ENCODE measurements at places on chromosomes 7 and 10.

DNA sequence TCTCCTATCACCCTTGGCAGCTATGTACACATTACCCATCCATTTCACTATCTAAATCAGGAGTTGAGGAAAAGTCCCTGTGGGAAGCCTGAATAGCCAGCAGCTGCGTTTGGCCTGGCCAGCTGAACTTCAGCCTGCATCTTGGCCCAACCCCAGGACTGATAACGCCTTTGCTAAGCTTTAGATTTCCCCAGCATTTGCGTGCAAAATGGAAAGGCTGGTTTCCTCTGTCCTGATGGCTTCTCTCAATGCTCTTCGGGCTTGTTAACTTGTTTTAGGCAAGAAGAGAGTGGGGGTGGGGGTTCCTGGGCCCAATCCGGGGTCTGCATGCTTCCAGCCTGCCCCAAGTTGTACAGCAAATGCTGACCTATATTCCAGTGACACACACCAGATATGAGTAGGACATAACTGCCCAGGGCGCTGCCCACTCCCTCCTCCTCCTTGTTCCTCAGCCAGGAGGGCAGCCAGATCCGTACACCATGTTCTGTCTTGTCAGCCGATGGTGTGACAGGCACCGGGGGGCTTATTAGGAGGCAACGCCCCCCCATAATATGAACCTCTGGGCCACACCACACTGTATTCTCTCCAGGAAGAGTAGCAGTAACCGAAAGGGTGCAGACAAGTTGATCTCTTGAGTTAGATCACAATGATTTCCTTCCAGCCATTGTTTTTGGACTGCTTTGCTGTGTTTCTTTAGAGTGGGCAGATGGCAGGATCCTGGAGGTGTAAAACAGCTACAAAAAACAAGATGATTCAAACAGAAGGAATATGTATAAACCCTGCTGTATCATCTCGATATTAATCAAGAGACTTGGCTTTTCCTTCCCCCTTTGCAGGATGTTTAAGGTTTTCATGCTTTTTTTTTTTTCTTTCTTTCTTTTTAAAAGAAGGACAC lies 339.0 kb downstream of the RNLS start:
- DNase-seq, result peak; percentile 43

DNA sequence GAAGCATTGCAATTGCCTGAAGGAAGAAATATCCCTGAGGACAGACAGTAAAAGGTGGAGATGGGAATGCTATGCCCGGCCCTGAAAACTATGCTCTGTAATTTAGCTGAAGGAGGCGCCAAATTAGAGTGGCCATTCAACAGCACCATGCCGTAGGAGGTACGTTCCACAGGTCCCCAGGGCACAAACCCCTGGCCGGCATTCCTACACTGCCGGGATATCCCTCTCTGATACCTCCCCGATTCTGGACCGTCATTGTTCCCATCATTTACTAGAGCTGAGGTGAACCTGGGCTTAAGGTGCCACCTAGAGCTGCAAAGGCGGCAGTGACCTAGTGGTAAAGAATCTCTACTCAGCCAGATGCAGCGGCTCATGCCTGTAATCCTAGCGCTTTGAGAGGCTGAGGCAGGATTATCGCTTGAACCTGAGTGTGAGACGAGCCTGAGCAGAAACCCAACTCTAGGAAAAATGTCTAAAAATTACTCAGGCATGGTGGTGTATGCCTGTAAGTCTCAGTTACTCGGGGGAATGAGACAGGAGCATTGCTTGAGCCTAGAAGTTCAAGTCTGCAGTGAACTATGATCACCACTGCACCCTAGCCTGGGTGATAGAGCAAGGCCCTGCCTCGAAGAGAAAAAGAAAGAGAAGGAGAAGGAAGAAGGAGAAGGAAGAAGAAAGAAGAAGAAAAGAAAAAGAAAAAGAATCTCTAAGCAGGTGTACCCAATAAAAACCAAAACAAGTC lies 53.0 kb upstream of the TNKS2 start:
- DNase-seq, result no peak

DNA sequence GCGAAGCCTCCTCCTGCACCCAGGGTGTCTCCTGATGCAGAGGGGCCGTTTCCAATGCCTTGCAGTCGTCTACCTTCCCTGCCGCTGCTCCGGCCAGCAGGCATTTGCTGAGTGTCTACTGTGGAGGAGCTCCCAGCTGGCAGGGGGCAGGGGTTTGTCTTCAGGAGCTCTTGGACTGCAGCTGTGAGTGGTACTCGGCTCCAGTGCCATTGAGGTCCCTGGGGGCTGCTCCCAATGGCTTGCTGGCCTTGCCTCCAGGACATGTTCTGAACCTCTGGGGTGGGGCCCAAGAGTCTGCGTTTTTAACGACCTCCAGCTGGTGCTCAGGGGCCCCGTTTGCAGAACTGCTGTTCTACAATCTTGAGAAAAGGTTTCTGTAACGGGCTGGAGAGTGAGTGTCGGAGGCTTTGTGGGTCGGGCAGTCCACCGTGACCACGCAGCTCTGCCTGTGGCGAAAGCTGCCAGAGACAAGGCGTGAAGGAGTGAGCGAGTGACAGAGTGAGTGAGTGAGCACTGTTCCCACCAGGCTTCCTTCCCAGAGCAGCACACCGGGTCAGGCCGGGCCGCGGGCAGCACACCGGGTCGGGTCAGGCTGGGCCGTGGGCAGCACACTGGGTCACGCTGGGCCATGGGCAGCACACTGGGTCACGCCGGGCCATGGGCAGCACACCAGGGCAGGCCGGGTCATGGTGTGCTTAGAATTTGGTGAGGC lies 520.2 kb downstream of the PTPRN2 start:
- no peak for DNase-seq

- DNase-seq, result peak; percentile 33
Observed at GRCh38 chr7:137007001-137007694, 138.7 kb downstream of the CHRM2 start.

DNA sequence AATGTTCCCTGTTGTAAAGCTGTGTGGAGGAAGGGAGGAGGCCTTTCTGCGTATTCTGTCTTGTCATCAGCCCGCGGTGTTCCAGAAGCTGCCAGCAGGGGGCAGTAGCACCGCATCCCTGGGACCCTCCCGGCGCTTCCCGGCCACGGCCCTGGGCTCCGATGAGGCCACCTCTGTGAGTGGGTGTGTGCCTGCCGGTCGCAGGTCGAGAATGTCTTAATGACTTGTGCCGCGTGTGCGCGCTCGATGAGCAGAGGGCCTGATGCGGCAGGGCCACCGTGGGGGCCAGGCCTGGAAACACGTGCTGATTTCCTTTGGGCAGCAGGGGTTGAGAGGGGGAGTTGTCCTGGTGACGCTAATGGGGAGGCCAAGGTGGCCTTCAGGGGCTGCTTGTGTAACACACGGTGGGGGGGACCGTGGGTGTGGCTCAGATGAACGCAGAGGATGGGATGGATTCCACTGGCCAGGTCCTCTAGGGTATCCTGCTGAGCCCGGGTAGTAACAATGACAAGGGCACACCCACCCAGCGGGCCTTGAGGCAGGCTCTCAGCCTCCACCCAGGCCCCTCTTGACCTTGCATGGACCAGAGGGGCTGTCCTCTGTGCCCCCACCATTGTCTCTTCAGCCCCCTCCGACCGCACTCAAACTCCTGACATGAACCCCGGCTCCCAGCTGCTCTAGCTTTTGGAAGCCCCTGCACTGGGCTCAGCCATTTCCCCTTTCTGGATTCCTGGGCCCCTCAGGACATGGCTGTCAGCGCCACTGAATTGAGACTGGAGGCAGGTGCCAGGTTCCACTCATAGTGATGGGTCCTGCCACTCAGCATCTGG lies 135.9 kb upstream of the PODXL start:
- peak; percentile 25 for DNase-seq

GRCh38 chr7:109456116-109456515 lies 886.4 kb downstream of the DNAJB9 start:
- no peak for DNase-seq

DNA sequence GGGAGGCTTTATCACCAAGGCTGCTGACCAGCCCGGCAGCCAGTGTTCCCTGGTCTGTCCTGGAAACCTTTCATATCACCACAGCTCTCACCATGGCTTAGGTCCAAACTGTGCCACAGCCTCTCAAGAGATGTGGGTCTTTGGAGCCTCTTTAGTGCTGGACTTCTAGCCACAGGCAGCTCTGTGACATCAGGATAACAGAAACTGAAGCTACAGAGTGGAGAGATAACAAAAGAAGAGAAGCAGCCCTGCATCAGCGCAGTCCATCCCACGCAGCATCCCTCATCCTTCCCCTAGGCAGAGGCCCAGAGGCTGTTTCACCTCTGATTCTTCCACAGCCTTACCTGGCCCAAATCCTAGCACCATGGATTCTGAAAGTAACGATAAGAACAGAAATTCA lies 187.9 kb upstream of the KMT2E start:
- DNase-seq, result no peak

DNA sequence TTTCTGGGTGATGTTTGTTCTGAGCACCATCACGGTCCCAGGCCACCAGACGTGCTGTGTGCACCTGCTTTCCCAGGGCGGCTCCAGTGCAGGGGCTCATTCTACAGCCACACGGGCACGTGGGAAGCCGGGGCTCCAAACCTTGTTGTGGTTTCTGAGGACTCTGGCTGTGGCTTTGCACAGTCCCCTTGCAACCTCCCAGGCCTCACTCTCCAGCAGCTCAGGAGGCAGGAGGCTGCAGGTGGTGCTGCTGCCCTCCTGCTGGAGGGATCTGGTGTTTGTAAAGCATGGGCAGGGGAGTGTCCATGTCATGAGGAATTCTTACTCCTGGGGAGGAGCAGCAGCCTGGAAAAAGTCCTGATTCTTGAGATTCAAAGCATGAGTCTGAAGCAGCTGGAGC lies 54.3 kb downstream of the INSYN2A start:
- DNase-seq, result no peak

- no peak for DNase-seq
Observed at GRCh38 chr7:81693080-81693479, 76.8 kb downstream of the HGF start.

DNA sequence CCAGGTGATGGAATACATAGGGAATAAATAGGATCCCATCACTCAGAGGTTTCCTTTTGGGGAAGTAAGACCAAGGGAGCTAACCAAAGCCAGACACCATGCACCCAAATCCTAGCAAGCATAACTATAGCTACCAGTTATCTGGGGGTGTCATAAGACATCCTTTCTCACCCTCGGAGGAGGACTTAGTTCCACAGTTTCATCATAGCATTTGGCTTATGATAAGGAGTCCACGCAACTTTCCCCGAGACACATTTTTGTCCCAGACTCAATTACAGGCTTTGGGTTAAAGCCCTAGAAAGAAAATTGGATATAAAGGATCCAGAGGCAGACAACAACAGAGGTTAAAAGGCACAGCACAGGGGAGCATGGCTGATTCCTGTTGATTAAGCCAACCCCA lies 442.9 kb downstream of the HTR7 start:
- no peak for DNase-seq

- DNase-seq, result no peak
Observed at GRCh38 chr10:44958196-44958897, 1.3 kb upstream of the RASSF4 start.

DNA sequence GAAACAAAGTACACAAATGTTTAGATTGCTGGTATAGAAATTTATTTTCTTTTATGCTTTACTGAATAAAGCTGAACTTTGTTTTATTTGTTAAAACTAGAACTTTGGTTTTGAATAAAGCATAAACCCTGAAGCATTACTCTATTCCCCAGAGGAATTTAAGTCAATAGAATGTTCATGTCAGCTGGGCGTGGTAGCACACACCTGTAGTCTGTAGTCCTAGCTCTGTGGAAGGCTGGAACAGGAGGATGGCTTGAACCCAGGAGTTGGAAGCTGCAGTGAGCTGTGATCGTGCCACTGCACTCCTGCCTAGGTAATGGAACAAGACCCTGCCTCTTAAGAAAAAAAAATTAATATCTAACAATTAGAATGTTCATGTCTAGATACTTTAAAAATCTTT lies 139.0 kb upstream of the ASAH2 start:
- DNase-seq, result no peak

Measured in astrocyte of the spinal cord (primary cell).